ENCODE measurements at places on chromosomes 6 and 20. TPM values are rescaled to one million over a fixed set of nuclear protein-coding genes. Genes with fewer than 3 reads are reported as not detected.

DNA sequence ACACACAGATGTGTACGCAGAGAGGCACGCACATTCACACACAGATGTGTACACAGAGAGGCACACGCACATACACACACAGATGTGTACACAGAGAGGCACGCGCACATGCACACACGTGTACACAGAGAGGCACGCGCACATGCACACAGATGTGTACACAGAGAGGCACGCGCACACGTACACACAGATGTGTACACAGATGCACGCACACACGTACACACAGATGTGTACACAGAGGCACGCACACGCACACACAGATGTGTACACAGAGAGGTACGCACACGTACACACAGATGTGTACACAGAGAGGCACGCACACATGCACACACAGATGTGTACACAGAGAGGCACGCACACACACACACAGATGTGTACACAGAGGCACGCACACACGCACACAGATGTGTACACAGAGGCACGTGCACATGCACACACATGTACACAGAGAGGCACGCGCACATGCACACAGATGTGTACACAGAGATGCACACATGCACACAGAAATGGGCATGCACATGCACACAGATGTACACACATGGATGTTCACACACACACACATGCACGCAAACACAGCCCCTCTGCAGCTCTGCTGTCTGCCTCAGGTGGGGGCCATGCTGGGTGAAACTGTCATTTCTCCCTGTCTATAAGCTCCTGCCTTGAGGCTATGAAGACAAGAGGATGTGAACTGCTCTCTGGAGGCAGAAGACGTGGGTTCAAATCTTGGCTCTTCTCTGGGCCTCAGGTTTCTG is 14.3 kb upstream of the MYT1 start:
- DNase-seq, result no peak

DNA sequence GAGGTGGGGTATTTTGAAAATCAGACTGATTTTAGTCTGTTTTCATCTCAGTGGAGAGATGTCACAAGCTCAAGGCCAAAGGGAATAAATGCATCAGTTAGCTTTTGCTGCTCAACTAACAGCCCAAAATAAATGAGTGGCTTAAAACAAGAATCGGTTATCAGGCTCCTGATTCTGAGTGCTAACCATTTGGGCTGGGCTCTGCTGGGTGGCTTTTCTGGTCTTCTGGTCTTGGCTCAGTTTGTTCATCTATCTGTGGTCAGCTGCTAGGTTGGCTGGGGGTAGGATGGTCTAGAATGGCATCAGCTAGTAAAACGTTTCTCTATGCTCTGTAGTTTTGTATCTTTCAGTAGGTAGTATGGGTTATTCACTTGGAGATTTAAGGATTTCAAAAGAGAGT is 357.5 kb upstream of the JAG1 start:
- no peak for DNase-seq

GRCh38 chr6:1757131-1757530 is 147.4 kb downstream of the FOXC1 start:
- DNase-seq, result no peak

DNA sequence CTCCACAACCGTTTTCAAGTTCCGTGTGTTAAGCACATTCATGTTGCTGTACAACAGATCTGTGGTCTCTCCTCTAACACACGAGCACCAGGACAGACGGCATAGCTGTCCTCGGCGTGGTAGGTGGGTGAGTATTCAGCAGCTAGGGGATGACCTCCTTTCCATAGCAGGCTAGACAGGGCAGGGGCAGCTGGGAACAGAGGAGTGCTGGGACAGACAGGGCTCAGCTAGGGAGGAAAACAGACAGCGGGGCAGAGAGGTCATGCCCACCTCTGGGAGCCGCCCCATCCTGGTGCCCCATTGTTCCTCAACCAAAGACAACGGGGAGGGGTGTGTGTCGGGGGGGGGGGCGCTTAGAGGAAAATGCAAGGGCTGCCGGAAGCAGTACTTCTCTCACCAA is 271.5 kb upstream of the FOXQ1 start:
- DNase-seq, result no peak

- DNase-seq, result no peak
Observed at GRCh38 chr20:38165089-38165965, at the start of gene TGM2. TSS of gene TGM2 (minus strand) at chr20:38165270. CDS start at chr20:38165198, 72 bp downstream.

GRCh38 chr6:126672649-126673048 is 332.7 kb downstream of the CENPW start:
- DNase-seq, result no peak

The DHX35 gene
- polyA plus RNA-seq, result 8.3 TPM

All from forelimb muscle (tissue), 1 donor.